ENCODE measurements at places on chromosomes 1 and 21. TPM values are rescaled to one million over a fixed set of nuclear protein-coding genes. Genes with fewer than 3 reads are reported as not detected.

CD160 gene
- 77.7 TPM for total RNA-seq

RIPK4 gene
- total RNA-seq: 0.09 TPM

SUCO gene
- total RNA-seq: 96.0 TPM

CYP4A22 gene
- total RNA-seq: not detected

PDC gene
- not detected for total RNA-seq

CSMD2 gene
- total RNA-seq: not detected

RNU1-1 gene
- 3,038 TPM for total RNA-seq

RGS16 gene
- 9.6 TPM for total RNA-seq

SYNC gene
- total RNA-seq: not detected

SPRR2E gene
- total RNA-seq: not detected

DIPK1A gene
- 7.0 TPM for total RNA-seq

RXFP4 gene
- total RNA-seq: not detected

BTG3 gene
- 57.5 TPM for total RNA-seq

C8A gene
- not detected for total RNA-seq

PRAMEF26 gene
- total RNA-seq: not detected

BEND5 gene
- total RNA-seq: 5.1 TPM

CNR2 gene
- total RNA-seq: 12.0 TPM

MIA3 gene
- total RNA-seq: 98.8 TPM

MAP10 gene
- total RNA-seq: 1.2 TPM

ZFP69B gene
- total RNA-seq: 2.4 TPM

FCGR3A gene
- 557 TPM for total RNA-seq
